Naive thymus-derived CD8-positive, alpha-beta T cell (primary cell): ENCODE measurements at places on chromosomes 4 and X.
A peak's percentile ranks its signal among the peaks of the same experiment; 100 is the strongest.

DNA sequence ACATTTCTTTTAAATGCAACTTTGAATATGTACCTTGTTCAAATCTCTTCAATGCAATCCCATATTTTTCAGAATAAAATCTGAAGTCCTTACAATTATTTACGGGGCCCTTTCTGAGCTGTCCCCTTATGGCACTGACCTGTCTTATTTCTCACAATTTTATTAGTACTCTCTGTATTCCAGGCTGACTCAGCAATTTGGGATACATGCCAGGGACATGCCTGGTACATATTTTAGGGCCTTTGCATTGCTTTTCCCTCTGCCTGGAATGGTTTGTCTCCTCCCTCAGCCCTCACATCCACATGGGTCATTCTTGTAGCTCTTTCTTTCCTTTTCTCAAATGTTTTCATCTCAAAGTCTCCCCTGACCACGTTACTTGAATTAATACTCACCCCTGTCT is 172.2 kb upstream of the TECRL start:
- DNase-seq = no peak
- no peaks in the 10 kb centered on the region for H3K27me3 ChIP-seq
- no peaks in the 10 kb centered on the region for H3K4me1 ChIP-seq
- no peak overlapping the region for H3K27ac ChIP-seq
- H3K4me3 ChIP-seq = no peak overlapping the region

DNA sequence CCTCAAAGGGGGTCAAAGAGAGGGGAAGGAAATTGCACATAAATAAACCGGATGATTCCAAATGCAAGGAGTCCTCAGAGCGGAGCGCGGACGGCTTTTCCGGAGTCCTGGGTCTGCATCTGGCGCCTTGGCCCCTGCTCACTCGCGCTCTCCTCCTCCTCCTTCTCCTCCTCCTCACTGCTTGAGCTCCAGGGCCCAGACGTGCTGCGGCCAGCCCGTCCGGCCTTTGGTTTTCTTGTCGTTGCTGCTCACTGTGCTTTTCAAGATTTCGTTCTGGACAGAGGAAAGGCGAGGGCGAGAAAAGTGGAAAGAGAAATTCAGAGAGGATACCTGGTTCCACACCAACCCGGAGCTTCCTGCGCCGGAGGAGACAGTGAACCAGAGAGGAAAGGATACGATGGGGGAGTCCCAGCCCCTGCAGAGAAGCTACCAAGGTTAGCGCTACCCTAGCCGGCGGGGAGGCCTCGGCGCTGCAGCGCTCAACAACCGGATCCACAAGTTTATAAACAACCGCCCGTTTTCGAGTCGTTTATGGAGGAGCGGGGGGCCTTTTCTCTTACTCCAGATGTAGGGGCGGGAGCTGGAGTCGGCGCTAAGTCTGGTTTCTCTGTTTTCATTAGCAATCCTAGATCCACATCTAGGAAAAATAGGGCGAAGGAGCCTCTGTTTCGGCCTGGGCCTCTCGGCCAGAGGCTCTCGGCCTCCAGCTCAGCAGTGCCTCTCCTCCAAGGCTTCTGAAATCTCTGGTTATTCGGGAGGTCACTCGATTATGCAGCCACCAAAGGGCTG is 2.7 kb downstream of the HAND2 start:
- H3K27ac ChIP-seq = peak overlapping the region; percentile 88
- no peak overlapping the region for H3K4me3 ChIP-seq
- peaks cover 9% of the 10 kb centered on the region for H3K36me3 ChIP-seq

DNA sequence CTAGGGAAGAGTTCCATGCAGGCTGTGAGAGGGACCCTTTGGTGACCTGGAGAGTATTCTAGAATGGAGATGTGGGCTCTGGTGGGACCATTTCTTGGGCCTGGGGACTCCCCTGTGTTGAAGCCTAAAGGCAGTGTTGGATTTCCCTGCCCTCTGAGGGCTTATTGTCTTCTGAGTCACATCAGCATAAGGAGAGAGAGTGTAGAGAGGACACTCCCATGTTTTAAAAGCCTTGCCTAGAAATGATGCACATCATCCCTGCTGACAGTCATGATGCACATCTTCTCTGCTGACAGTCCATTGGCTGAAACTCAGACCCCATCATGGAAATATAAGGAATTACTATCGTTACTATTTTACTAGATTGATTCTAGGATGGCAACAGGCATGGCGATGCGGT is 51.9 kb downstream of the FAM114A1 start:
- DNase-seq = no peak
- H3K4me1 ChIP-seq = peaks cover 15% of the 10 kb centered on the region
- H3K36me3 ChIP-seq = no peaks in the 10 kb centered on the region
- H3K4me3 ChIP-seq = no peak overlapping the region
- no peaks in the 10 kb centered on the region for H3K27me3 ChIP-seq
- no peak overlapping the region for H3K27ac ChIP-seq

DNA sequence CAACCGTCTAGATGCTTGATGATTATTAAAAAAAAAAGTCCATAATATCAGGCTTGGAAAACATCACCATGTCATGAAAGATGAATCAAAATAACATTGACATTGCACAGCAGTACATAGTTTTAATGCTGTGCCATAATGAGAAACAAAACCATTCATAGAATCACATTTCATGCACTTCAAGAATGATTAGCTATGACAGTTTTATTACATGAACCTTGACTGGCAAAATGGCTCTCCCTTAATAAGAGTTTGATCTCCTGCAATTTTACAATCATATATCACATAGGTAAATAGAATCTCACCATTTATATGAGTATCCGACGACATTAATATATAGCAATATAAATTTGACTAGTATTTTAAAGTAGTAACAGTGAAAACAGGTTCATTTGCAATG is 49.8 kb downstream of the TECRL start:
- no peaks in the 10 kb centered on the region for H3K4me1 ChIP-seq
- no peak overlapping the region for H3K4me3 ChIP-seq
- H3K36me3 ChIP-seq = no peaks in the 10 kb centered on the region
- H3K27ac ChIP-seq = no peak overlapping the region
- no peak for DNase-seq
- no peaks in the 10 kb centered on the region for H3K27me3 ChIP-seq

DNA sequence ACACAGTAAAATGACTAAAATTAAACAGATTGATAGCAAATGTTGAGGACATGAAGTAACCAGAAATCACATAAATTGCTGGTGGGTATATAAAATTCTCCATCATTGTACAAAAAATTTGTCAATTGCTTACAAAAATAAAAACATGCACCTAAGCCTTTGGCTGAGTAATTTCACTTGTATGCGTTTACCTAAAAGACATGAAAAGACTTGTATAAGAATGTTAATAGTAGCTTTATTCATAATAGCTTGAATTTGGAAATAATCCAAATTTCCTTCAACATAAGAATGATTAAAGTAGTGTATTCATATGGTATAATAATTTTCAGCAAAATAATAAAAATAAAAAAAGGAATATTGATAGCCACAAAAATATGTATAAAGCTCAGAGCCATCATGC is 37.7 kb downstream of the PDHA2 start:
- no peaks in the 10 kb centered on the region for H3K27me3 ChIP-seq
- H3K27ac ChIP-seq = no peak overlapping the region
- H3K36me3 ChIP-seq = no peaks in the 10 kb centered on the region
- H3K4me3 ChIP-seq = no peak overlapping the region
- DNase-seq = no peak
- no peaks in the 10 kb centered on the region for H3K4me1 ChIP-seq

- H3K27ac ChIP-seq = no peak overlapping the region
- peaks cover 9% of the 10 kb centered on the region for H3K27me3 ChIP-seq
- peak overlapping the region; percentile 79 for H3K4me3 ChIP-seq
- peak; percentile 71 for DNase-seq
Measured at GRCh38 chrX:150365051-150365989, 2.2 kb downstream of the MAMLD1 start.

GRCh38 chrX:78329486-78329885 is 2.1 kb upstream of the CYSLTR1 start:
- no peaks in the 10 kb centered on the region for H3K27me3 ChIP-seq
- no peaks in the 10 kb centered on the region for H3K36me3 ChIP-seq
- H3K4me1 ChIP-seq = peaks cover 44% of the 10 kb centered on the region

DNA sequence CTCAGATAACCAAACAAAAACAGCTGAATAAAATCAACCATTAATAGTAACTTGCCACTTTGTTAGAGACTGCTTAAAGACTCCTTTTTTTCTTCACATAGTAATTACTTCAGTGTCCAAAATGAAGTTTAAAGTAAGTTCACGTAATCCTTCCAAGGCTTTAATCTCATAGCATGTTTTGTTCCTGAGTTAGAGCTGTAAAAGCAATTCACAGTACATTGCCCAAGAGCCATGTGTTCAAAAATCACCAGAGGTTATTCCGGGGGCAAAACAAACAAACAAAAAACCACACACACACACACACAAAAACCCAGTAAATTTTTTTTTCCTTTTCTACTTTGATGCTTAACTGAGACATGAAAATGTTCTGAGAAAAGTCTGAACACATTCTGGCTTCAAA is 6.1 kb downstream of the GPR82 start:
- H3K27me3 ChIP-seq = no peaks in the 10 kb centered on the region
- peaks cover 25% of the 10 kb centered on the region for H3K4me1 ChIP-seq
- no peak for DNase-seq
- no peak overlapping the region for H3K4me3 ChIP-seq
- peaks cover 4% of the 10 kb centered on the region for H3K36me3 ChIP-seq

DNA sequence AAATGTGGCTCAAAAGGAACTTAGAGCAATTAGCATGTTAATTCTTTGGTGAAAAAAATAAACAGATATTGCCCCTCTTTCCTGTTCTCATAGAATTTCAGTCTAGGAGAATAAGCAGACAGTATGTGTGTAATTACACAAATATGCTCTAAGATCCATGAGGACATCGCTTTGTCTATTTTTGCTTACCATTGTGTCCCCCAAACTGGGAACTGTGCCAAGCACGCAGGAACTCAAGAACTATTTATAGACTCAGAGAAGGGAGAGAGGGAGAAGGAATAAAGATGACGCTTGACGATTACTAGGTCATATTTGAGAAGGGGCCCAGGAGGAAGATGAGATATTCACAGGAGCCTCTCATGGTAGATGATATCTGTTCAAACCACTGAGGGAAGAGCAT is 692.6 kb downstream of the RAB28 start:
- no peak for DNase-seq
- H3K27ac ChIP-seq = no peak overlapping the region
- no peaks in the 10 kb centered on the region for H3K4me1 ChIP-seq
- H3K36me3 ChIP-seq = no peaks in the 10 kb centered on the region
- H3K27me3 ChIP-seq = no peaks in the 10 kb centered on the region

DNA sequence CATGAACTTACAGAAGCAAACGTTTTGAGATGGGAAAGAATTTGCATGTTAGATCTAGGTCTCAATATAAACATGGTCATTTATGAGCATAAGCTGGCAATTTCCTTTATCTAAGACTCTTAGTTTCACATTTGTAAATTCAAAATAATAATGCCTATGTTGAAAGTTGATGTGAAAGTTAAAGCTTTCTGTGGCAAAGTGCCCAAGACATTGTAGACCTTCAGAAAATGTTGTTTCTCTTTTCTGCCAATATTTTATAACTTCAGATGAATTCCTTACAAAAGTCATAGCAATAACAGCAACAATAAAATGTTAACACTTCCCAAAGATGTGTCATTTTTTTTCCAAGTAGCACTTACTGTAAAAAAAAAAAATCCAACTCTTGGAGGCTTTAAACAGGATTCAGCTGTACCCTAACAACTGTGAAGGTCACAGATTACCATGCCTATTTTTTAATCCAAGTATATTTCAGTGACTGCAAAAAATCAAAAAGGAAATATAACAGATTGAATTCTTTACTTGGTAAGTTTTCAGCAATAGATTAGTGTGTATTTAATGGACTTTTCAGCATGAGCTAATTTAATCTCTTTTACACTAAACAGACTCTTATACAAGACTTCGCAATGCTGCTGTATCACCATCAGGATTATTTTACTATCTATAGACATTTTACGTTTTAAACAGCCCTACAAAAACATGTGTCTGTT is 206.5 kb upstream of the PDE5A start:
- H3K27ac ChIP-seq = no peak overlapping the region
- no peaks in the 10 kb centered on the region for H3K36me3 ChIP-seq
- peaks cover 3% of the 10 kb centered on the region for H3K27me3 ChIP-seq
- no peak overlapping the region for H3K4me3 ChIP-seq

DNA sequence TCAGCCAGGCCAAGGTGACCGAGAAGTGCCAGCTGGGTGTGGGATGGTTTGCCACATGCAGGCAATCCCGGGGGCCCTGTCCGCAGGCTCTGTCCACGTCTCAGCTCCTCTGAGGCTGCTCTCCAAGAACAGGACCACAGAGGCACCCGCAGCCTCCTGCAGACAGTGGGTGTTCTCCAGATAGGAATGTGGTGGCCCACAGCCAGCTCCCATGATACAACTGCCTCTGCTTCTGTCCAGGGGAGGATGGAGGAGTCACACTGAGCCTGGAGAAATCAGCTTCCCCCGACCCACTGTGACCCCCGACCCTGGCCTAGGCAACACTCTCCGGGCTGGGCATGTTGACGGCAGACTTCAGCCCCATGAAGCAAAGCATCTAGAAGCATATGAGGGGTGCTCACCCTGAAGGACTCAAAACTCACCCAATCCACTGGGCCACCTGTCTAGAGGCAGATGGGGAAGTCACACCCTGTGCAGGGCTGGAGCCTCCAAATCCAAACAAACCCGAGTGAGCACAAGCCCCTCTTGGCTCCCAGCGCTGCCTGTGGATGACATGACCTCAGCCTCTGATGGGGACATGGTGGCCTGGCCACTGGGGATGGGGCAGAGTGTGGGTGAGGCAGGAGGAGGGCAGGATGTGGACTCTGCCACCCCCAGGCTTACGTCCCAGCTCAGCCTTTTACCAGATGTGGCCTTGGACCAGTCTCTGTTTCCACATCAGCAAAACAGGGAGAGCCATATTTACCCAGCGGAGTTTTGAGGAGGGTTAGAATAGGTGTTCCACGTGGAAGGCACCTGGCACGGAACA is 102.3 kb downstream of the PSAPL1 start:
- no peak overlapping the region for H3K4me3 ChIP-seq
- DNase-seq = no peak
- peaks cover 2% of the 10 kb centered on the region for H3K27me3 ChIP-seq
- H3K36me3 ChIP-seq = no peaks in the 10 kb centered on the region
- peaks cover 5% of the 10 kb centered on the region for H3K4me1 ChIP-seq

- H3K4me1 ChIP-seq = peaks cover 36% of the 10 kb centered on the region
- no peak overlapping the region for H3K4me3 ChIP-seq
Measured at GRCh38 chr4:9600246-9600645, 156.0 kb downstream of the DEFB131A start.

GRCh38 chrX:25343060-25343459 is 327.3 kb upstream of the ARX start:
- no peak overlapping the region for H3K27ac ChIP-seq
- no peak for DNase-seq
- no peaks in the 10 kb centered on the region for H3K36me3 ChIP-seq
- H3K4me1 ChIP-seq = no peaks in the 10 kb centered on the region
- H3K27me3 ChIP-seq = no peaks in the 10 kb centered on the region

DNA sequence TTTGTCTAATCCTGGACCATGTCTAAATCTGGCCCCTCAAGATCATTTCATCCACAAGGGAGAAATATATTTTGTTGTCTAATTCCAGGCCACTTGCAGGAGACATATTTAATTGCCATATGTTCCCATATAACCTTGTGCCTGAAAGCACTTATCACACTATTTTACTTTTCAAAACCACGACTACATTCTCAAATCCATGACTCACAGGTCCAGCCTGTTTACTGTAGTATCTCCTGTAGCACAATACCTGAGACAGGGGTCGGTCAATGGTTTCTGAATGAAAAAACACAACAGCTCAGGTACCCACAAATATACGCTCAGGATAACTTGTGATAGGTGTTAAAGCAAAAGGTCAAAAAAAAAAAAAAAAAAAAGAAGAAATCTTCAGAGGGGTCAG is 60.9 kb downstream of the SEC24D start:
- no peaks in the 10 kb centered on the region for H3K27me3 ChIP-seq
- DNase-seq = no peak
- no peak overlapping the region for H3K4me3 ChIP-seq
- H3K36me3 ChIP-seq = peaks cover 3% of the 10 kb centered on the region
- H3K4me1 ChIP-seq = no peaks in the 10 kb centered on the region

- no peak for DNase-seq
- H3K36me3 ChIP-seq = peaks cover 4% of the 10 kb centered on the region
Measured at GRCh38 chr4:128907981-128908380, 98.5 kb downstream of the JADE1 start.
